Thoracic aorta (tissue), 2 donors: ENCODE measurements at places on chromosomes 7 and 10. TPM values are rescaled to one million over a fixed set of nuclear protein-coding genes. Genes with fewer than 3 reads are reported as not detected.

DNA sequence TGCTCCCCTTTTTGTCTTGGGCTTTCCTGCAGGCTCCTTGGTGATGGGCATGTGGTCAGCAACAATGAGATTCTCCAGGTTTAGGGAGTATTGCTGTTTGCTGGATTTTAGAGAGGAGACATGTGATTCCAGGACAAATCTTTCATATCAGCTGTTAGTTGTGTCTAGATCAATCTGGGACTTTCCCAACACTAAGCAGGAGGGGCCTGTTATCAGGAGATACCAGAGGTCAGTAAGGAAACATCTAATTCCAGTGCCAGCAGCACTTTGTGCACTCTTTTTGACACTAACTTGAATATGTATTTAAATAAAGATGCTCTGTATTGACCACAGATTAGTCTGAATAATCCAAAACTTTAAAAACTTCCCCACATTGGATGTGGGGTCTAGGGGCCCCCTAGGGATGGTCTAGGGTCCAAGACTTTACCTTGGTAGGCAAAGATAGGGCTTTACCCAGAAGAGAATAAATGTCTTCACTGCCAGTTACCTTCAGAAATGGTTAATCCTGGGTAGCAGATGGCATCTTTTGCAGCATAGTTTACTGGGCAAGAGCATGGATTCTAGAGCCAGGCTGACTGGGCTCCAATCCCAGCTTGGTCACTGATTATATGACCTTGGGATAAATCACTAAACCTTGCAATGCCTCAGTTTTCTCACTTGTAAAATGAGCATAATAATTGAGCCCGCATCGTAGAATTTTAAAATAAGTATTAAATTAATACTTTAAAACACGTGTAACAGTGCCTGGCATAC is 6.4 kb upstream of the FIGNL1 start:
- no peak overlapping the region for H3K27ac ChIP-seq
- DNase-seq: no peak
- H3K4me3 ChIP-seq: no peak overlapping the region
- no peaks in the 10 kb centered on the region for H3K4me1 ChIP-seq
- H3K36me3 ChIP-seq: no peaks in the 10 kb centered on the region
- H3K27me3 ChIP-seq: no peaks in the 10 kb centered on the region

DNA sequence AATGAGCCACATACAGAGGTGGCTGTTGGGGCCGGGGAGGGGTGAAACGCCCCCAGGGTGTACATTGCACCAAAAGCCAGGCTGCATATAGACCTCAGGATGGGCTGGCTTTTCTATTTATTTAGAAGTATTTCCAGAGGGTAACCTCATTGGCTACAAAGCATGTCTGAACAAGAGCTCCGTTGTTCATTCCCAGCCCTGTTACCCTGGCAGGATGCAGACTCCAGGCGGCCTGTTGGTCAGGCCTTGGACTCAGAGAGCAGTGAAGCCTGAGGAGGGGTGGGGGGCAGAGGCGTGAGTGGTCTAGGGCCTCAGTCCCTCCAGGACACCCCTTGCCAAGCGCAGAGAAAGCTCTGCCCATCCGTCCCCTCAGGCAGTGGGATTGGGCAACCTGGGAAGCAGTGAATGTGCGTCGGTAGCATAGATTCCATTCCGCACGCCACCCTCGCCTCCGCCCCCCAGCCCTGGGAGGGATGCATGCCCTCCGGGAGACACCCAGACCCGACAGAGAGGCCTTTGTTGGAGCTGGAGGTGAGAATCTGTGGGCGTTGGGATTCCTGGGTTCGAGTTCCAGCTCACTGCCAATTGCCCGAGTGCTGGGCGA is 41.9 kb downstream of the TCF7L2 start:
- H3K4me3 ChIP-seq: no peak overlapping the region
- peaks cover 14% of the 10 kb centered on the region for H3K4me1 ChIP-seq
- no peaks in the 10 kb centered on the region for H3K36me3 ChIP-seq
- H3K27ac ChIP-seq: no peak overlapping the region
- DNase-seq: no peak

DNA sequence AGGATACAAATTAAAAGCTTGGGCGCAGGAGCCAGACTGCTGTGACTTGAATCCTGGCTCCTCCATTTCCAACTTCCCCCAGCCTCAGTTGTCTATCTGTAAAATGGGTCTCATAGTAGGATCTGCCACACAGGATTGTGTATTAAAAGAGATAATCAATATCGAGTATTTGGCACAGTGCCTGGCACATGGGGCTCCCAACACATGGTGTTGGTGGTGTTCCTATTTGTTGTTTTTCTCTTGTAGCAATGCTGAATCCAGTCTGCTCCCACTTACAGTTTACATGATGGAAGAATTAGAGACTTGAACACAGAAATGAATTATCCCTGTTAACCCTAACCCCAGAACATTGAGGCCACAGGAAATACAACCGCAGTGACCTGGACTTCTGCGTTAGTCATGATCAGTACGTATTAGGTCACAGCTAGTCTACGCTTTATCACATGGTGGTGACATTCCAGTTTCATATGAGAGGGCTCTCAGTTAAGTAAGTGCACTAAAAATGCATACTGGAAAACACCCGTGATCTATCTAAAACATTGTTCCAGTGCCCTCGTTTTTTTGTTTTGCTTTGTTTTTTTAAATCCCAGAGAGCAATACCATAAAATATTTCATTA is 169.5 kb upstream of the KLF14 start:
- DNase-seq: no peak
- H3K36me3 ChIP-seq: peaks cover 4% of the 10 kb centered on the region
- H3K4me3 ChIP-seq: peak overlapping the region; percentile 3
- H3K27me3 ChIP-seq: no peaks in the 10 kb centered on the region
- H3K27ac ChIP-seq: peak overlapping the region; percentile 67

GRCh38 chr7:157116762-157117161 is 22.0 kb upstream of the UBE3C start:
- no peak overlapping the region for H3K27ac ChIP-seq
- no peaks in the 10 kb centered on the region for H3K4me1 ChIP-seq
- H3K27me3 ChIP-seq: no peaks in the 10 kb centered on the region
- H3K36me3 ChIP-seq: no peaks in the 10 kb centered on the region
- H3K4me3 ChIP-seq: no peak overlapping the region

NODAL gene
- total RNA-seq: not detected

ADCYAP1R1 gene
- 2.5 TPM for total RNA-seq

SHH gene
- 0.28 TPM for total RNA-seq

CLDN4 gene
- total RNA-seq: 0.99 TPM

DNA sequence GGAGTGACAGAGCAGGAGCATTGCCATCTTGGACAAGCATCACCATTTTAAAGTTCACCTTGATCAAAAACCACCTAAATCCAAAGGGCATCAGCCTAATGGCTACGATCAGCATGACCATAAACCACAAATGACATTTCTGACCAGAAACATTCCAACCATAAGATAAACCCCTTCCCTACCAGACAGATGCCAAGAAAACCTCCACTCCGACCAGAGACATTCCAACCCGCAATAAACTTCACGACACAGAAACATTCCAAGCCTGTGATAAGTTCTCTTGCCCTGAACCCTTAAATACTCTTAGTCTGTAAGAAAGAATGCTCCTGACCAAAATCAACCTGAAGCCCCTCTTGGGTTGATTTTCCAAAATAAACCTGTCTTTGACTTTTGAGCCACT is 606.9 kb downstream of the POM121L12 start:
- H3K27me3 ChIP-seq: no peaks in the 10 kb centered on the region
- H3K4me3 ChIP-seq: no peak overlapping the region
- no peaks in the 10 kb centered on the region for H3K36me3 ChIP-seq
- H3K27ac ChIP-seq: no peak overlapping the region
- H3K4me1 ChIP-seq: no peaks in the 10 kb centered on the region

- no peak for DNase-seq
- no peak overlapping the region for H3K27ac ChIP-seq
- H3K36me3 ChIP-seq: no peaks in the 10 kb centered on the region
These were observed 248.3 kb downstream of the PHF14 start for GRCh38 chr7:11221984-11222383.

DNA sequence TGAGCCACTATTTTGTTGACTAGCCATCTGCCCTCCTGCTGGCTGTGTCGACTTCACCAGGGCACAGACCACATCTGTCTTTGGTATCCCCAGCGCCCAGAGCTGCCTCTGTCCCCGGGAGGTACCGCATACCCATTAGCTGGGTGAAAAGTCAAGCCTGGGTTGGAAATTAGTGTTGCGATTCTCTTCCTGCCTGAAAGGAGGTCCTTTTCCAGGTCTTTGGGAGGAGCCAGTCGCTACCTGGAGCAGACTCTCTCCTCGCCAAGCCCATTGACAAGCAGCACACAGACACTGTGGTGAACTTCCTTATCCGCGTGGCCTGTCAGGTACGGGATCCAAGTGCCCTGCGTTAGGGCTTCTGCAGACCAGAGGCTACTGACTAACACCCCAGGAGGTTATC is 79.4 kb downstream of the TRRAP start:
- H3K36me3 ChIP-seq: peaks cover 87% of the 10 kb centered on the region
- H3K27me3 ChIP-seq: no peaks in the 10 kb centered on the region
- DNase-seq: no peak
- H3K4me1 ChIP-seq: no peaks in the 10 kb centered on the region
- H3K4me3 ChIP-seq: no peak overlapping the region

DNA sequence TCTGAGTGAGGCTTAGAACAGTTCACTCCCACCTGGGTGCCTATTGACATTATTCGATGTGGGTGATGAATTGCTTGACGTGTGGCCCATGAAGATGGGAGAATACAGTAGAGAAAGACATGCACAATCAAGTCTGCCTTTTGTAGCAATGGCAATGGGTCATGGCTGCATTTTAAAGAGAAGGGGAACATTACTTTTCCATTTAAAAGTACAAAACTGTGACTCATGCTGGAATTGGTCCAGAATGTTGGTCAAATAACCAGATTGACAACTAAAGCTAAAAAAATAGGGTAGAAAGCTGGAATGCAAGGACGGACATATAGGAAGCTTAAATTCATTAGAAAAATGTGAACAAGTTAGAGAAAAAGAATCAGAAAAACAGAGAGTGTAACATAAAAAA is 104.1 kb upstream of the SLC25A13 start:
- no peak for DNase-seq
- H3K27ac ChIP-seq: no peak overlapping the region
- no peaks in the 10 kb centered on the region for H3K36me3 ChIP-seq
- H3K4me1 ChIP-seq: no peaks in the 10 kb centered on the region

DNA sequence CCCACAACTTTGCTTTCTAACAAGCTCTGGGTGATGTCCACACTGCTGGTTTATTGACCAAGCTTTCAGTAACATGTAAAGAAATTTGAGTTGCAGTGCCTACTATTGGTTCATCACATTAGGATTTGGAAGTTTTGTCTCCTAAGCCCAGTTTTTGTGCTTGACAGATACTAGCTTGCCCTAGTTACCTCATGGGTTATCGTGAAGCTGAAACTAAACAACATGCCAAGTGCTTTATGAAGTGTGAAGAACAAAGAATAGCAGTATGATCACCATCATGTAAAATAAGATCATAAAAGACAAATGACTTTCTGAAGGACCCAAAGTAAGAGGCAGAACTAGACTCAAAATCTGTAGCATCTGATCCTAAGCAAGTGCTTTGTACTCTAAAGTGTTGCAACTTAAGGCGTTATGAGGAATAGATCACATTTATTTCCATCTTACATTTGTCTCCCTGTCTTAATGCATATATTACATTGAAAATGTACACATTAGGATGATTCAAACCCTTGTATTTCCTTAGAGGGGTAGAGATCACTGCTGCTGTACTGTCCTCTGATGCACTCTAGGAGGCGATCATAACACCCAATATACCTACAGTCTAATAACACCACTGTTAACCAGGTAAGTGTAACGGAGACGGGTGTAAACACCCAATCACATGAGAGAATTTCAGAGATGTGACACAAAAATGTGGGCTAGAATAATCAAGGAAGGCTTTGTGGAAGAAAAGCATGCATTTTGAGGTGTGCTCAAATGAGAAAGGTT is 71.3 kb downstream of the NRCAM start:
- H3K27me3 ChIP-seq: no peaks in the 10 kb centered on the region
- H3K4me3 ChIP-seq: no peak overlapping the region
- DNase-seq: no peak
- no peak overlapping the region for H3K27ac ChIP-seq
- H3K36me3 ChIP-seq: no peaks in the 10 kb centered on the region

DNA sequence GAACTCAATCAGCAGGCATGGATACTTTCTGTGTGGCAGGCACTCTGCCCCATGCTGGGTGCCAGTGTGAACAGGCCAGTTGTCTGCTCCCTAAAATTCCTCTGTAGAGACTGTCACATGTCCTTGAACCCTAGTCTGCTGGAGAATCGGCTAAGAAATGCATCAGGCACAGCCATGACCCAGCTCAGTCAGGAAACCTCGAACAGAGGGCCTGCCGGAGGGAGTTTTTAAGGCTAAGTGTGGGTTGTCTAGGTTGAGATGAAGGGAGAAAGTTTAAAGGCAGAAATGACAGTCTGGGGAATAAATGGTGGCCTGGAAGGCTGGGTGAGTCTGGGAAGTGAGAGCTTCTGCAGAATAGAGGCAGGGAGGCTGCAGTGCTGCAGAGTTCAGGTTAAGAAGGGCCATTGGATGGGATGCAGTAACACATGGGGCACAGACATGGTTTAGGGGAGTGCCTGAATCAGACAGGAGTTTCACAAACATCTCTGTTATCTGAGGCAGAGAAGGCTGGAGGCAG is 45.3 kb downstream of the WDFY4 start:
- H3K36me3 ChIP-seq: no peaks in the 10 kb centered on the region
- H3K4me3 ChIP-seq: no peak overlapping the region
- no peaks in the 10 kb centered on the region for H3K4me1 ChIP-seq
- no peaks in the 10 kb centered on the region for H3K27me3 ChIP-seq
- DNase-seq: no peak

- no peak overlapping the region for H3K27ac ChIP-seq
- H3K4me3 ChIP-seq: no peak overlapping the region
- no peaks in the 10 kb centered on the region for H3K27me3 ChIP-seq
These were observed 90.3 kb downstream of the FAM107B start for GRCh38 chr10:14684354-14684753.

- no peaks in the 10 kb centered on the region for H3K27me3 ChIP-seq
- DNase-seq: no peak
- peaks cover 19% of the 10 kb centered on the region for H3K4me1 ChIP-seq
- no peaks in the 10 kb centered on the region for H3K36me3 ChIP-seq
These were observed 60.1 kb upstream of the ELN start for GRCh38 chr7:73967832-73968290.

GRCh38 chr10:73117976-73118743 is 7.9 kb downstream of the NUDT13 start:
- no peak for DNase-seq
- no peaks in the 10 kb centered on the region for H3K27me3 ChIP-seq
- H3K4me3 ChIP-seq: no peak overlapping the region
- H3K36me3 ChIP-seq: no peaks in the 10 kb centered on the region

DNA sequence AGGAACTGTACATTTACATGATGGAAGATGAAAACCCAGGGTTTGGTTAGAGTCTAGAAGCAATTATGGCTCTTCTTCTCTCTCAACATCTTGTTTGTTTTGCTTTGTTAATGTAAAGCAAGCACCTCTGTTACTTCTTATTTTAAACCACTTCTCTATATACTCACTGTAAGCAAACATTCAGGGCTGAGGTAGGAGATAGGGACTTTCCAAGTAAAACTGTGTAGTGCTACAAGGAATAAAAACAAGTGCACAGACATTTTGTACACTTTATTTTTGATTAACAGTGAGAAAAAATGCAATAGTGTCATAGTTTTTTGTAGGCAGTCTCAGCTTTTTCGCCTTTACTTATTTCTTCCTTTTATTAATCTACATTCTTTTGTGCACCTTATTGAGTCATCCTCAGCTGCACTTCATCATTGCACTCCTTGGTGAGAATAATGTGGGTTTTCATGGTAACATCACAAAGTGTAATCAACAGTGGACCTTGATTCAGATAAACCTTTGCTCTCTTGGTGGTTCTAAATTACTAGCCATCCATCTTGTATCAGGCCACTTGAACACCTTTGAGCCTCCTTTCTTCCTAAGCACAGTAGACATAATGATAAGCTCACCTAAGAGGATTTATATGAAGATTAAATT is 52.9 kb downstream of the ELMO1 start:
- H3K27me3 ChIP-seq: no peaks in the 10 kb centered on the region
- no peak for DNase-seq
- no peaks in the 10 kb centered on the region for H3K36me3 ChIP-seq
- H3K4me1 ChIP-seq: no peaks in the 10 kb centered on the region
- H3K4me3 ChIP-seq: no peak overlapping the region
